Common myeloid progenitor, CD34-positive (primary cell): ENCODE measurements at places on chromosomes 11 and 22.

- DNase-seq: no peak
These were observed 26.9 kb upstream of the TBCEL start for GRCh38 chr11:120996973-120997372.

DNA sequence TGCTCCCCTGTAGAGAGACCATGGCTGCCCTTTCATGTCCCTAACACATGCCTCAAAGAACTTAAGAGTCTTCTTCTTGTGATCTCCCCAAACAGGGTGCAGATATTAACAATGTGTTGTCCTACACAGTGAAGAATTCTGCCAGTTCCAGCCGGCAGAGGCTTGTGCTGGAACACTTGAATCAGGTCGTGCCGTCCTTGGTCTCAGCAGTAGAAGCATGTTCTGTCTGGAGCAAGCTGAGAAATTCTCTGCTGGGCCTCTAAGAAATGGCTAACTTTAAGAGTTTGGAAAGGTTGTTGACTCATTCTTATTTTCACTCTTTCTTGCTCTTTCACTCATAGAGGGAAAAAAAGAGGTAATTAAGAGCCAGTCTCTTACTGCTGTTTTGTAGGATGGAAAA, 71.1 kb upstream of the SLC25A18 start:
- DNase-seq: no peak

GRCh38 chr22:45154383-45154782, 9.3 kb upstream of the NUP50 start:
- DNase-seq: no peak

DNA sequence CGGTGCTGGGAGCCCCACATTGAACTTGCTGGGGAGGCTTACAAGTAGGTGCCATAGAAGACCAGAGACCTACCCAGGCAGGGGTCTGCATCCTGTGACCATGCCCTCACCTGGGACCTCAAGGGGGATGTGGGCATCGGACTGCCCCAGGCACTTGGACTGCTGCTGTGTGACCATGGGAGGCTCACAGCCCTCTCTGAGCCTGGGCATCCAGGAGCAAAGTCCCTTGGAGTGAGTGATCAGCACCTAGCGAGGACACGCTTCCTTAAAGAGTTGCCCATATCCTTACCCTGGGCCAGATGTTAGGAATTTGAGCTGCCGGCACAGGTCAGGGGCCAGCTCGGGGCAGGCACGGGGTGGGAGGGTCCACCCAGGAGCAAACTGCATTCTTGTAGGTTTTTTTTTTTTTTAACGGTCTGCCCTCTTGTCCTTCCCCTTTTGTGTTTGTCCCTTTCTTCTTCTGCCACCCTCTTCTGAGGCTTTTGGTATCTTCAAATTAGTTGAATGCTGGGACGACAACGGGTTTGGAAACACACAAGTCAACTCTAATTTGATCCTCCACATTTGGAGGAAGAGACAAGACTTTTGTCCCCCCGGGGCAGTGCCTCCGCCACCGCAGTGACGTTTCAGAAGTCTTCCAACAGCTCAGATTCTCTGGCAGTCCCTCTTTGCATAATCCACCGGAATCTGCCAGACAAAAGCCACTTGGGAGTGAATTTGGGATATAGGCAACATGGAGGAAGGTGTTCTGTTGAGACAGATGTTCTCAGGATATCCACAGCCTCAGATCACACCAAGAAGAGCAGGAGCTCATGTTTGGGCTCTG, 46.1 kb upstream of the LINC01488 start:
- DNase-seq: no peak

- no peak for DNase-seq
These were observed 95.2 kb downstream of the ABTB2 start for GRCh38 chr11:34262531-34263081.

DNA sequence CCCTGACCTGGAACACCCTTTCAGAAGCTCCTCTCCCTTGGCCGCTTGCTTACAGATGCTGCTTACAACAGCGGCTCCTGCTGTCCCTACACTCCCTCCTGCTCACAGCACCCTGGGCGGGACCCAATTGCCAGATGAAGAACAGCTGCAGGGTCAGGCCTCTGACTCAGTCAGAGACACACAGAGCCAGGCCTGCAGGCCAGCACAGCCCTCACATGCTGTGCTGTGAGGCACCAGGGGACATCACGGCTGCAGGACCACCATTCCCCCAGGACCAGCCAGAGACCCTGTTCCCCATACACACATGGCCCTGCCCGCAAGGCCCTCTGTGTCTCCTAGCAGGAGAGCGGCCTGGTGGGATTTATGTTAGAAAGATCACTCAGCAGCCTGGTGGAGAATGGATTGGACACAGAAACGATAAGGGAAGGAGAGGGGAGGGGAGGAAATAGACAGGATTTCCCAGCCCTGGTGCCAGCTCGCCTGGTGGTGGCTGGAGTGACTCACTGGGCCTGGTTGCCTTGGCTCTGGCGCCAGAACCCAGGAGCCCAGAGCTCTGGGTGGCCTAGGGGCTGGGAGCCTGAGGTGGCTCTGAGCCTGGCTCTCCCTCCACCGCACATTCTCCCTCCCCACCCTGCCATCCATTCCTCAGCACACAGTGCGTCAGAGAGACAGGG, 6.7 kb downstream of the CAPN5 start:
- no peak for DNase-seq

DNA sequence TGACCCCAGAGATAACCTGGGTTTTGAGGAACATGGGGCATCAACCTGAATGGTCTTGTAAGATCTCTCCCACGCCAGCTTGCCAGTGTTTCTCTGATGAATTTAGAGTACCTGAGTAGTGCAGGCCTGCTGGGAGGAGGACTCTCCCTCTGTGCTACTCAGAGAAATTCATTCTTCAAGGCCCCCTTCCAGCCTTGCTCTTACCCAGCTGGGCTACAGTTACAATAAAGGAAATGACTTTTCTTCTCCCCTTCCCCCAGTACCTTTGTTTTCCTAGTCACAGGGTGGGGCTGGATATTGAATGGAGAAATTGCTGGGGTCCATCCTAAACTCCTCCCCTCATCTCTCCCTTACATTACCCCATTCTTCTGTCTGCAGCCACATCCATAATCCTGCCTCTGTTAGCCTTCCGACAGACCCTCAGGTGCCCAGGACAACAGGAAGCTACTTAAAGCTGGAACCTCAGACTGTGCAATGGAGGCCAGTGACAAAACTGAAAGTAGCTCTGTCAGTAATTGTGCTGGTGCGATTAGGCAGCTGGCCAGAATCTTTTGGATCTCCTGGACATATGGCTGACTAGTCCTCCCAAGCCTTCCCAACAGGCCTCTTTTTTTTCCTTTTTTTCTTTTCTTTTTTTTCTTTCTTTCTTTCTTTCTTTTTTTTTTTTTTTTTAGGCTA, 17.4 kb downstream of the LIMK2 start:
- peak; percentile 82 for DNase-seq

GRCh38 chr11:16359369-16359768, 3.0 kb upstream of the SOX6 start:
- no peak for DNase-seq

DNA sequence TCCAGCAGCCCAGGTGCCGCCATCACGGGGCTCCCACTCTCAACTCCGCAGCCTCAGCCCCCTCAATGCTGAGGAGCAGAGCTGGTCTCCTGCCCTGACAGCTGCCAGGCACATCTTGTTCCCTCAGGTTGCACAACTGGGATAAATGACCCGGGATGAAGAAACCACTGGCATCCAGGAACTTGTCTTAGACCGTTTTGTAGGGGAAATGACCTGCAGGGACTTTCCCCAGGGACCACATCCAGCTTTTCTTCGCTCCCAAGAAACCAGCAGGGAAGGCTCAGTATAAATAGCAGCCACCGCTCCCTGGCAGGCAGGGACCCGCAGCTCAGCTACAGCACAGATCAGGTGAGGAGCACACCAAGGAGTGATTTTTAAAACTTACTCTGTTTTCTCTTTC, at the start of gene SAA1:
TSS of gene SAA1 (plus strand) at position 316 of the 400 bp plus-strand sequence. CDS start 624 bp downstream, outside the sequence.
- DNase-seq: no peak

- no peak for DNase-seq
These were observed 125.9 kb upstream of the B3GAT1 start for GRCh38 chr11:134537941-134538340.

- peak; percentile 32 for DNase-seq
These were observed 82.5 kb upstream of the PICALM start for GRCh38 chr11:86151174-86152005.

DNA sequence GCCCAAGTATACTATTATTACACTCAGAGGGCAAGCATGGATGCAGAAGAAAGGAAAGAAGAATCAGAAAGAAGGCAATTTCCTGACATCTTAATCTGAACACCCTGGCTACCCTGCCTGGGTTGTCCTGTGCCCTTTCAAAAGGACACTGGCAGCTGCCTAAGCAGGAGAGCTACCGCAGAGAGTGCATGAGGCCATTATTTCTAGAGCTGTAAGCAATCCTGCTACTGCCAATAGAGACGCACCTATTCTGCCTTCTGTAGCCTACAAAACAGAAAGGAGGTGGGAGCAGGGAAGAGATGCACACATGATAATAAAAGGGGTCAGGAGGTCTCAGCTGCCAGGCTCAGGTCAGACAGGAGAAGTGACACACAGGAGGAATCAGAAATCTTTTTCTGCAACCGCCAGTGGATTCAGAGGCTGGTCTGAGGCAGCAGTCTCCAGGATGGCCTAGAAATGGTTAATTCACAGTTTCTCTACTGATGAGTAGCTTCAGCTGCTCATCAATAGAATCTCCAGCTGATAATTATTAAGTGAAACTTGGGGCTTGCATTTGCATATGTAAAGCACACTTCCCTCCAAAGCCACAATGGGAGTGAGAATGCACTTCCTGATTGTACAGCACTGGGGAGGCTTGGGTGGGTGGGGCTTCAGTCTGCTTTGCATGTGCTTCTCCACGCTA, 253.9 kb downstream of the LARGE1 start:
- no peak for DNase-seq

GRCh38 chr11:32705309-32706033, 89.0 kb downstream of the CCDC73 start:
- DNase-seq: no peak

DNA sequence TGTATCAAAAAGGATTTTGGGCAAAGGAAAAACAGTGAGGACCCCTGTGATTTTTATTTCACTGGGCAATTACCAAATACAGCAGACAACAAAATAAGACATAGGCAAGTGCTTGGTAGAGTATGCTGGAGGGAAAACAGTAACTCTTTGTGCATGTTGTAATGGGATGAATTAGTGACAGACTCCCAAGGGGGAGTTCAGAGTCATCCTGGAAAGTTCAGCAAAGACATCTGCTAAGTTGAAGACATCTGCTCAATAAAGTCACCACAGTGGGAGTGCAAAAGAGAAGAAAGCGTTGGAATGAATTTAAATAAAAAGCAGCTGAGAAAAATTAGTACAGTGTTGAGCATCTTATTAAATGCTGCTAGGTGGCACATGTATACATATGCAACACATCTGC, 378.8 kb upstream of the ISX start:
- no peak for DNase-seq

GRCh38 chr11:71946144-71946571, 17.3 kb downstream of the RNF121 start:
- no peak for DNase-seq

DNA sequence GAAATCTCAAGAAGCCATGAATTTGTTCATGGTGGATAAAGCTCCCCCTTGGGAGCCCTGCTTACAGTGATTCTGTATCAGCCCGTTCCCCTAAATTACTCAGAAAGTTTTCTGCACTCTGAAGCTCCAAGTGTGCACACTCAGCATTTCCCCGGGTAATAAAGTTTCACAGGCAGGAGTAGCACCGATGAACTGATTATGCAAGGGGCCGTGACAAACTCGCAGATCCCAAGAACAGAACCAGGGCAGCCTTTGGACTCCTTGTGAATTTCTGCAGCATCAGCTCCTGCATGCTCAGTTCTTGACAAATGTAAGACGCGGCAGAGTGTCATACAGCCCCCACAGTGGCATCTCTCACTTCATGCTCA, 73.5 kb downstream of the COMMD9 start:
- no peak for DNase-seq

DNA sequence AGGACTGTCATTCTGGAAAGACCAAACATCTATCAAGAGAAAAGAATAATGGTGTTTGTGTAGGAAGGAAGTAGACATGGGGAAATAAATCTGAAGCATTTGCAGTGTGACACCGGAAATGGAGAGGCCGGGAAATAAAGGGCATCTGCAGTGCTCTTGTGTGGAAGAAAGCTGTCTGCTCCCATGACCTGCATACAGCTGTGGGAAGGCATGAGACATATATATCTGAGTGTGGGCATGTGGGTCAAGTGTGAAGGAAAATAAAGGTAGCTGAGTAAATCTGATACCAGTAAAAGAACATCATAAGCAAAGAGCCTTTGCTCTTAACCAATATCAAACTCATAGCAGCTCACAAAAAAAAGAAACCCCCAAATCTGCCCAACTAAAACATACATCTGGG, 72.1 kb upstream of the OR5AK2 start:
- DNase-seq: no peak

DNA sequence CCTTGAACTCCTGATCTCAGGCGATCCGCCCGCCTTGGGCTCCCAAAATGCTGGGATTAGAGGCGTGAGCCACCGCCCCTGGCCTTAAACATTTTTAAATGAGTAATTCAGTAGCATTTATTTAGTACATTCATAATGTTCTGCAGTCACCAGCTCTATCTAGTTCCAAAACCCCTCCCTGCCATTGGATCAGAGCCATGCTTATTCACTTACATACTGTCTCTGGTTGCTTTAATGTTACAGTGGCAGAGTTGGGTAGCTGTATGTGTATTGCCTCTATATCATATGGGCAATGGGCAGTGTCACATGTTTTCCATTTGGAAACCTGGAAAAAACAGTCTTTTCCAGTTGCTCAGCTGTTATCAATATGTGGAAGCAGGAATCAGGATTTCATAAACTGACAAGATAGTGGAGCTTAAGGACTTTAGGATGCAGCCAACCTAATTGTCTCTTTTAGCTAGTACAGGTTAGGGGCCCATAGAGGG, 10.5 kb downstream of the COA4 start:
- DNase-seq: no peak

DNA sequence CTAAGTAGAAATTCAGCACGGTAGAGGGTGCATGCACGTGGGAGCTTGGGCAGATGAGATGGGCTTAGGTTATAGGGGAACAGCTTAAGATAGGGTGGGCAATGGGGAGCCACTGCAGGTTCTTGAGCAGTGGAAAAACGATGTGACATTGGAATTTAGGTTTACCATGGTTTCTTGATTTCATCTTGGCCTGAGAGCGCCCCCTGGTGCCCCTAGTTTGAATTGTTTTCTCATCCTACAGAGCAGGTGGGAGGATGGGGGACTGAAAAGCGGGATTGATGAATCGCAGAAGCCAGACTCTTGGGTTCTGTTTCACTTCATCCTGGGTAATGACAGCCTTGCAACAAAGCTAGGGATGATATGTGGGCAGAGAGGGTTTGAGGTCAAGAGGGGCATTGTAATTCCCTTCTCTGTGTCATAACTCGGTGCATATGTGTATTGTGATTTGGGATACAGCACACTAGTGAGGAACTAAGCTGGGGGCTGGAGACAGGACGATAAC, 6.7 kb upstream of the MCAM start:
- peak; percentile 72 for DNase-seq
